ENCODE measurements at places on chromosomes 1 and 21.

GRCh38 chr1:77948841-77949424, 29.9 kb downstream of the FUBP1 start:
- no peaks in the 10 kb centered on the region for H3K27me3 ChIP-seq
- H3K27ac ChIP-seq = no peak overlapping the region
- H3K4me3 ChIP-seq = no peak overlapping the region
- H3K36me3 ChIP-seq = peaks cover 72% of the 10 kb centered on the region
- no peak for DNase-seq

DNA sequence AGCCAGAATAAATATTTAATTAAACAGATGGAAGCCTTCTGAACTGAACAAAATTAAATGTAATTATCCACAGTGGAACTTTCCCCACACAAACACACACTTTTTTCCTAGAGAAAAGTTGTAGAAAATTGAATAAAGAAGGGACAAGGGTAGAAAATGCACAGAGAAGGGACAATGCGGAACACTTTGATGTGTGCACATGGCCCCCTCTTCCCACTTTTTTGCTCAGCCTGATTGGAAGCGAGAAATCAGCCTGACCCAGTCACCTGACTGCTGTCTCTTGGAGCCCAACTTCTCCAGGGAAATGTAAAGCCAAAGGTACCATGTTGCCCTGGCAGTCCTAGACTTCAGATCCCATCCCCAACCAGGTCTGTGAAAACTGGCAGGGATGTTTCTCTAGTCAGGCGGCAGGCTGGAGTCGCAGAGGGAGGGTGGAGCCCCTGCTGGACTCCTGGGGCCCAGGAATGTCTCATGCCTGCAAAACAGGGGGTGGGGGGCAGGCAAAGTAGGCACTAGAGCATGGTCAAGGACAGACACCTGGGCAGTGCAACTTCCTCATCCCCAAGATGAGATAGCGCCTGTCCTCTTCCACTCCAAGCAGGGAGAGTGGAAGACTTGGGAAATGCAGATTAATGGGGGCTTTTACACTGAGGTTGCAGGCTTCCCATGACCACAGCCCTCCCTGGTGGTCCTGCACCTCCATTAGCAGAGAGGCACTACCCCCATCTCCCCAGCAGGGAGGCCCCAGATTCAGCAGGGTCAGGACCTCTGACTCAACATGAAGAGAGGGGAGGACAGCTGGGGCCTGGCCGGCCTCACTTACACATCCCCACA, 2.8 kb downstream of the CERS2 start:
- peak overlapping the region; percentile 98 for H3K27ac ChIP-seq
- no peak for DNase-seq

- H3K27me3 ChIP-seq = no peaks in the 10 kb centered on the region
- H3K4me1 ChIP-seq = no peaks in the 10 kb centered on the region
These were observed 212.7 kb downstream of the ZP4 start for GRCh38 chr1:237677979-237678378.

- no peak overlapping the region for H3K4me3 ChIP-seq
- DNase-seq = no peak
- H3K27me3 ChIP-seq = no peaks in the 10 kb centered on the region
- H3K27ac ChIP-seq = no peak overlapping the region
These were observed 19.7 kb upstream of the ZBTB40 start for GRCh38 chr1:22431965-22432364.

GRCh38 chr1:153072806-153073726, 1.7 kb upstream of the SPRR2B start:
- no peaks in the 10 kb centered on the region for H3K27me3 ChIP-seq
- H3K4me3 ChIP-seq = no peak overlapping the region
- DNase-seq = no peak
- no peaks in the 10 kb centered on the region for H3K36me3 ChIP-seq

- H3K27ac ChIP-seq = no peak overlapping the region
- H3K27me3 ChIP-seq = no peaks in the 10 kb centered on the region
- H3K4me3 ChIP-seq = no peak overlapping the region
- H3K36me3 ChIP-seq = peaks cover 49% of the 10 kb centered on the region
- no peaks in the 10 kb centered on the region for H3K4me1 ChIP-seq
- DNase-seq = peak; percentile 43
These were observed 160.7 kb downstream of the PGBD5 start for GRCh38 chr1:230265200-230266115.

- H3K4me1 ChIP-seq = peaks cover 16% of the 10 kb centered on the region
- H3K4me3 ChIP-seq = peak overlapping the region; percentile 42
- H3K27ac ChIP-seq = peak overlapping the region; percentile 19
- H3K36me3 ChIP-seq = no peaks in the 10 kb centered on the region
- DNase-seq = peak; percentile 82
These were observed 20.4 kb downstream of the AGRN start for GRCh38 chr1:1040004-1040991.
